SHP77 treated with DMSO at 0.1 percent for 48 hours (cell line): ENCODE measurements at places on chromosomes 6 and 20.

GRCh38 chr6:157263881-157264397 is 59.4 kb downstream of the TMEM242 start:
- no peak for DNase-seq

DNA sequence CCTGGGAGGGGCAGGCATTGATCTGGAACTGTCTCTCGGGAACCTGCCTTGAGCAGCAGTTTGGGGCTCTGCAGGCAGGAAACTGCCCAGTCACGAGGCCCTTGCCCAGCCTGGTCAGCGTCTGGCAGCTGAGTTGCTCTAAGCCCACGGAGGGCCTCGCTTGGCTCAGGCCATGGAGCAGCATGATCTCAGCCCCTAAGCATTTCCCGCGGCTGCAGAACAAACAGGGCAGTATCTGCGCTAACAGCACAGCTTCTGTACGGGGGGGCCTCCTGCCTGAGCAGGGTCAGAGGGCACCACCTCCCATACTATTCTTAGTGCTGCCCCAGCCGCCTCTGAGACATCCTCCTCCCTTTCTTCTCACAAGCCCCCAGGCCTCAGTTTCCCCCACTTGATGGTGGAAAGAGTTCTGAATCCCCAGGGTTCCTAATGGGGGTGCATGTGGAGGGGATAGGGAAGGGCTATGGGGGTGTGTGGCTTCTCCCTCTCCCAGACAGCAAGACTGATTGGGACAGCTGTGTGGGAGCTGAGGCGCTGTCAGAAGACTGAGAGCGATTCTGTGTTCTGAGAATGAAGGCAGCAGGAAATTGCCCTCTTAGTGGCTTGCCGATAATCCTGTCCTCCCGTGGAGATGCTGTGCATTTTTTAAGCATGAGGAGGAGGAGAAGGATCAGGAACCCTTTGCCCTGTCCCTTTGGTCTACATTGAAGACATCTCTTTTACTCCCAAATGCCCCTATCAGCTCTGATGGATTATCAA is 46.4 kb downstream of the MOCS1 start:
- DNase-seq, result no peak

DNA sequence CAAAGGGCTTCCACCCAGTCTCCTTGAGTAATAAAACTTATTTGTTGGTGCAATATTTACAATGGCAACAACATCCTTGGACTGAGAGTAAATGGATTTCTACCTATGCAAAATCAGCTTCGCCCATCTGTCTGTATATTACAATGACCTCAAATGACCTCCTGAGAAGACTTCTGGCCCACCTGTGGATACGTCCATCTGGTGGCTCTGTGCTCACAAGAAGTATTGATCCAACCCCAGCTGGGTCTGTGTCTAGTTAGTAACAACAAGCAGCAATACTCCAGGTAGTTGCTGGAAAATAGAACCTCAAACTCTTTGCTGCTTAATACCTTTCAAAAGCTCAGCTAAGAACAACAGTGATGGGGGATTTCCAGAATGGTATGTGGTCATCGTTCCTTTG is 34.7 kb upstream of the GSTA4 start:
- no peak for DNase-seq

DNA sequence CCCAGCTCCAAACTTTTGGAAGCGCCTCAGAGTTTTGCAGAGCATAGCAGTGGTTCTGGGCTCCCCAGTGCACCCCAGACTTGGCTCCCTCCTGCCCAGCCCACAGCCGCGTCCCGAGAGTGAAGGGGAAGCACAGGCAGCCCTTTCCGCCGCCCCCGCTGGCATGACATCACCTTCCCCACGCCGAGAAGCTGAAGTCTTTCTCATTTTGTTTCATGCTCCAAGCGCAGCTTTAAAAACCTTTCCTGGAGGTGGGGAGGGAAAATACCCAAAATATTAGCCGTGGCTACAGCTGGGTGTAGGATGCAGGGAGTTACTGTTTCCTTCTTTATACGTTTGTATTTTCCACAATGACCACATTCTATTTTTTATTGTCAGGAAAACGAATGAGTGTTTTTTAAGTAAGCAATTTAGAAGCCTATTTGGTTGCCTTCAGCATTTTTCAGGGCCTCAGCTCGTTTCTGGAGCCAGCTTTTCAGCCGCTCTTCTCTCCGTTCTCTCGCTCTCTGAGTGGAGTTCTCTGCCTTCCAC is 72.9 kb downstream of the SNX5 start:
- DNase-seq, result no peak

DNA sequence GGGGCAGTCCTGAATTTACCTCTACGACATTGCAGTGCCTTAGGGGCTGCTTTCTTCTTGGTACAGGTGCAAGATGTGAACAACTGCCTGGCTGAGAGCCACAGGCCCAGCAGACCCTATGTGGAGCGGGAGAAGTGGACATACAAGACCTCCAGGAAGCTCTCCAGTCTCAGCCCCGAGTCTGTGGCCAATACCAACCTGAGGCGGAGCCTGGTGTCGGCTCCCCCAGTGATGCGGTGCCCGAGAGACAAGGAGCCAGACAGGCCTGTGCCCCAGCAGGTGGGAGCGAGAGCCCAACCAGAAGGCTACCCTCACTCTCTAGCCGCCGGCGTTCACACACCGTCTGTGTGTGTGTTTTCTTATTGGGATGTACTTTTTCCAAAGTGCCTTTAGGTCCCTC is 59.6 kb downstream of the EFCAB8 start:
- DNase-seq, result no peak

- no peak for DNase-seq
Measured at GRCh38 chr20:3224681-3225421, 14.1 kb downstream of the SLC4A11 start.

- no peak for DNase-seq
Measured at GRCh38 chr6:28980137-28980851, 24.8 kb downstream of the ZNF311 start.

GRCh38 chr20:24851346-24852019 is 97.6 kb upstream of the CST7 start:
- DNase-seq, result no peak

DNA sequence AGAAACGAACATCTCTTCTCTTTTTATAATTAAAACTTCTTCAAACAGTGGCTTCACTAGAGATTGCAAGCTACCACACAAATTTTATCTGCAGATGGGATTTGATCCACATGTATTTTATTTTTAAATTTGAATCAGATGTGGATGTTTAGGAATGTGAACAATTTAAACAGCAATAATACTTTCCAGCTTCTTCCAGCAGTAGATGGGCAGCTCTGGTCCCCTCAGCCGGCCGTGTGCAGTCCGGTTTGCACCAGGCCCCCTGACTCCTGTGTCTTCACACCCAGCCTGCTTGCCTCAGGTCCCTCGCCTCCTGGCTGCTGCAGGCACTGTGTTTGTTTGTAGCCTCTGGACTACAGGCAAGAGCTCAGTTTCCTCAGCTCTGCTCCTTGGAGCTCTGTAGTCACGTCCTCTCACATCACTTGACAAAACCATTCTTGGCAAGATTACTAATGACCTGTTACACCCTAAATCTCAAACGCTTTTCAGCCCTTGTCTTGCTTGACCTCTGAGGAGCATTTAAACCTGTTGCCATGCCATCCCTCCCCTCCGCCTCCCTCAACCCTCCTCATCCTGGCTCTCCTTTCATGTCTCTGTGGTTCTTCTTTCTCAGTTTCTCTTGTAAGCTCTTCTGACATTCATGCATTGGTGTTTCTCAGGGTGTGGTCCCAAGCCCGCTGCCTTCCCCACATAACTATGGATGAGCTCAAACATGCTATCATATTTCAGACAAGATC is 13.2 kb upstream of the ZBTB24 start:
- no peak for DNase-seq

DNA sequence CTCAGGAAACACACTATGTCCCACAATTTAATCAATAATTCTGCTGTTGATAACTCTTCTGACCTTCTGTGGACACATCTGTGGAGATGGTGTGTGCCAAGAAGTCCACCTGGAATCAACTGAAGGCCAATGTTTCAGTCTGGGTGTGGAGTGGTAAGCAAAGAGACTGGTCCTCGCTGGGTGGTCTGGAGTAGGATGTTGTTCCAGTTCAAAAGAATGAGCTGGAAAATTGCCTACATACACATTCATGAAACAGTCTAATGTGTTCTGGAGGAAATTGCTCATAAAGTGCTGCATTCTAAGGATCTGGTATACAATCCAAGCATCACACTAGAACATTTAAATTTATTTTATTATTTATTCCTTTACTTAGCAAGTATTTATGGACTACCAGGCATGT is 33.9 kb upstream of the TBX18 start:
- no peak for DNase-seq
